SW 1271 (cell line): ENCODE measurements at places on chromosomes 11 and 22.

GRCh38 chr11:57482782-57483561, 22.6 kb downstream of the RTN4RL2 start:
- no peak for DNase-seq

GRCh38 chr22:22942511-22943329, 55.1 kb downstream of the IGLL5 start:
- DNase-seq: no peak

DNA sequence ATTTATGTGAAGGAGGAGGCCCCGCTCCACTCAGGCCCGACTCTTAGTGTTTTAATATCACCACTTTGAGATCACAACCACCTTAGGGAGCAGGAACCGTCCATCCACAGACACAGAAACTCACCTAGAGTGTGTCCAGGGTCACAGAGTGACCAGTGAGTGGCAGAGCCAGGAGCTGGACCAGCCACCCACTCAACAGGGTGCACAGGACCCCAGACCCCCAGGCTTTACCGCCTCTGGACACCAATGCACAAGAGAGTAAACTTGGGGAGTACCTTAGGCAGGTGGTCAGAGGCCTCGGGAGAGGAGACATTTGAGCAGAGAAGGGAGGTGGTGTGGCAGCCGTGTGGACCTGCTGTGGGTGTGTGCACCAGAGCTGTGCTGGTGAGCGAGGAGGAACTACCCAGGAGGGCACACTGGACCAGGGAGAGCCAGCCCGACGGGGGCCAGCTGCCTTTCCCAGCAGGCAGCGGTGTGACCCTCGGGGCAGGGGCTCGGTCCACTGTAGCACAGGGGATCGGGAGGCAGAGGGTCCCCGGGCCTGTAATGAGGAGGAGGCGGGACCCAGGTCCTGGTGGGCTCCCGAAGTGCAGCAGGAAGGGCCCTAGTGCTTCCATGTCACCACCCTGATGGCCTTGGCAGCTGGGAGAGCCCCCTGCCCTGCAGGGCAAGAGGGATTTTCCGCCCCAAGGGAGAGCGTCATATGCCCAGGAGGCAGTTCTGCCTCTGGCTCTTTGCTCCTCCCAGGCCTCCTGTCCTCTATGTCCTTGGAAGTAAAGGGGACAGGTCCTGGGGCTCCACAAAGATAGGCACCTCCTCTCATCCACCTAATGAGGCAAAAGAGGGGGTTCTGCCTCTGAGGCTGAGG, 7.5 kb upstream of the NLRP6 start:
- DNase-seq: no peak

- no peak for DNase-seq
Observed at GRCh38 chr11:117444256-117444655, 116.6 kb downstream of the CEP164 start.

DNA sequence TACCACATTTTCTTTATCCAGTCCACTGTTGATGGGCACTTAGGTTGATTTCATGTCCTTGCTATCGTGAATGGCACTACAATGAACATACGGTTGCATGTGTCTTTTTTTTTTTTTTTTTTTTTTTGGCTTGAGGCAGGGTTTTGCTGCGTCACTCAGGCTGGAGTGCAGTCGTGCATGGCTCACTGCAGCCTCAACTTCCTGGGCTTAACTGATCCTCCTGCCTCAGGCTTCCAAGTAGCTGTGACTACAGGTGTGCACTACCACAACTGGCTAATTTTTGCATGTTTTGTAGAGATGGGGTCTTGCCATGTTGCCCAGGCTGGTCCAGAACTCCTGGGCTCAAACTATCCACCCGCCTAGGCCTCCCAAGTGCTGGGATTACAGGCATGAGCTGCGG, 1.5 kb upstream of the CCDC90B start:
- no peak for DNase-seq

- DNase-seq: no peak
Observed at GRCh38 chr11:1437500-1437899, 47.8 kb downstream of the BRSK2 start.

DNA sequence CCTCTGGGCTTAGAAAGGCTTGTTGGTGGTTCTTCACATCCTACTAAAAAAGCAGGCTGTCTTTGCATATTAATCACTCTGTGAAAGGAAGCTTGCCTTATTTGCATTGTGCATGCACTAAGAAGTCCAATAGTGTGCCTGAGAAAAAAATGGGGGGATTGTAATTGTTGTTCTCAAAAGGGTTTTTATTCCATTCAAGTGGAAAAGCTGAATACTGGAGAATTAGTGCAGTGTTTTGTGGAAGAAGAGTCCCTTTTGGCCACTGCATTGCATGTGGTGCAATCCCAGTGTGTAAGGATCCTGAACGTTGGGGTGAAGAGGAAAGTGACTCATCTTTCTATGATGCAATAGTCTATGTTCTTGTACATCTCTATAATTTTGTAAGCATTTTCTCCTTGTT, 16.5 kb downstream of the NCAM1 start:
- DNase-seq: no peak

DNA sequence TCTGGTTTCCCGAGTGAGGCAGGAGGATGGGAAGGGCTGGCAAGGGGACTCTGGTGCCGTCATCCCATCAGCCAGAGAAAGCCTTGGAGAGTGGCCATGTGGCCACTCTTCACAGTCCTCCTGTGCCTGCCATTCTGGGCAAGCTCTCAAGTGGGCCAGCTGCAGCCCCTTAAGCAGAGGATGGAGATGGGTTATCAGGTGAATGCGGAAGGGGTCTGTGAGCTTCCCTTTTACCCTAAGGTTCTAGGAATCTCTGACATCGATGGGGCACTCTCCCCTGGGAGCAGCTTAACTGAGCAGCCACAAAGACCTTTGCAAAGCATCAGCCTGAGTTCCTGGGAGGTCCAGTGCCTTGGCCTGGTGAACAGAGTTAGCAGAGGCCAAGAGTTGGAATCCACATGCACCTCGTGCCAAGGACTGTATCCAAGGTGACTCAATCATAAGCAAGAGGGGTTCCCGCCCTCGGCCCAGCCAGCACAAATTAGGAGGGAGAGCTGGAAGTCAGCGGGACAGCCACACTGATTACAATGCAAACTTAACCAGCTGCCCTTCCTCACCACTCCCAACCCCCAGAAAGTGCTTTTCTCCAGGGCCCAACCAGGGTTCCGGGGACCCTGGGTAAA, 193.6 kb downstream of the BUD13 start:
- DNase-seq: no peak

- DNase-seq: no peak
Observed at GRCh38 chr11:67309166-67309565, 5.8 kb downstream of the SSH3 start.

DNA sequence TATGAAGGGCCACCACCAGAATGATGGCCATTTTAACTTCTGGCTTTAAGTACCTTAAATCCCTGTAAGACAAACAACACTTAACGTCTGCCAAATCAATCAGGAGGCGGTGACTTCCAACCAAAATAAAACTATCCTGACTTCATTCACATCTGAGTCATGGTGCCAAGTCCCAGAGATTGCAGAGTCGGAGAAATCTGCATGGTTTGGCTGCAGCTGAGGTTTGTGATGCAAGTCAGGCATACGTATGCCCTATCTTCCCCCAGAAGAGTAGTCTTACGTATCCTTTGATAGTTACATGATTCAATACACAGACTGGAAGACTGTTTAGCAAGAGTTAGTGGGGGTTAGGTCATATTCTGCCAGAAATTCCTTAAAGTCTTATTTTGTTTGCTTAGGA, 1.7 kb upstream of the GAB2 start:
- DNase-seq: no peak

GRCh38 chr22:19719050-19719482, 4.3 kb upstream of the GP1BB start:
- no peak for DNase-seq
